ENCODE measurements at places on chromosomes 4 and X. TPM values are rescaled to one million over a fixed set of nuclear protein-coding genes. Genes with fewer than 3 reads are reported as not detected.

The GABRG1 gene
- 4.1 TPM for total RNA-seq

The ARHGAP24 gene
- 52.7 TPM for total RNA-seq

The DCAF8L1 gene
- not detected for total RNA-seq

The IL2 gene
- not detected for total RNA-seq

The PF4V1 gene
- not detected for total RNA-seq

The ARMCX4 gene
- 23.3 TPM for total RNA-seq

The TRIM60 gene
- not detected for total RNA-seq

The SPANXC gene
- total RNA-seq, result not detected

The F8A3 gene
- total RNA-seq, result 3.1 TPM

The PCDH18 gene
- total RNA-seq, result 143 TPM

The FAM236A gene
- not detected for total RNA-seq

The TMEM31 gene
- not detected for total RNA-seq

The TRIM2 gene
- total RNA-seq, result 192 TPM

The TNMD gene
- 36.9 TPM for total RNA-seq

The TMEM271 gene
- total RNA-seq, result 1.3 TPM

The PRDX4 gene
- total RNA-seq, result 90.5 TPM

The SPP1 gene
- total RNA-seq, result 189 TPM

The ASB11 gene
- 2.0 TPM for total RNA-seq

The RTL9 gene
- 1.2 TPM for total RNA-seq

The MAB21L2 gene
- 47.0 TPM for total RNA-seq

The CSN1S1 gene
- not detected for total RNA-seq

The CLTRN gene
- 2.4 TPM for total RNA-seq

The FAM90A26 gene
- not detected for total RNA-seq

The RAB9B gene
- 18.5 TPM for total RNA-seq

The CT83 gene
- total RNA-seq, result not detected

Data from camera-type eye (tissue), 1 donor.